Sigmoid colon (tissue), 7 donors: ENCODE measurements at places on chromosomes 13 and 19. TPM values are rescaled to one million over a fixed set of nuclear protein-coding genes. Genes with fewer than 3 reads are reported as not detected.

GRCh38 chr19:45599286-45599685, 2.7 kb downstream of the GPR4 start:
- no peak overlapping the region for H3K4me3 ChIP-seq
- H3K27ac ChIP-seq: peak overlapping the region; percentile 29
- no peaks in the 10 kb centered on the region for H3K36me3 ChIP-seq
- H3K27me3 ChIP-seq: peaks cover 70% of the 10 kb centered on the region
- no peaks in the 10 kb centered on the region for H3K4me1 ChIP-seq

DNA sequence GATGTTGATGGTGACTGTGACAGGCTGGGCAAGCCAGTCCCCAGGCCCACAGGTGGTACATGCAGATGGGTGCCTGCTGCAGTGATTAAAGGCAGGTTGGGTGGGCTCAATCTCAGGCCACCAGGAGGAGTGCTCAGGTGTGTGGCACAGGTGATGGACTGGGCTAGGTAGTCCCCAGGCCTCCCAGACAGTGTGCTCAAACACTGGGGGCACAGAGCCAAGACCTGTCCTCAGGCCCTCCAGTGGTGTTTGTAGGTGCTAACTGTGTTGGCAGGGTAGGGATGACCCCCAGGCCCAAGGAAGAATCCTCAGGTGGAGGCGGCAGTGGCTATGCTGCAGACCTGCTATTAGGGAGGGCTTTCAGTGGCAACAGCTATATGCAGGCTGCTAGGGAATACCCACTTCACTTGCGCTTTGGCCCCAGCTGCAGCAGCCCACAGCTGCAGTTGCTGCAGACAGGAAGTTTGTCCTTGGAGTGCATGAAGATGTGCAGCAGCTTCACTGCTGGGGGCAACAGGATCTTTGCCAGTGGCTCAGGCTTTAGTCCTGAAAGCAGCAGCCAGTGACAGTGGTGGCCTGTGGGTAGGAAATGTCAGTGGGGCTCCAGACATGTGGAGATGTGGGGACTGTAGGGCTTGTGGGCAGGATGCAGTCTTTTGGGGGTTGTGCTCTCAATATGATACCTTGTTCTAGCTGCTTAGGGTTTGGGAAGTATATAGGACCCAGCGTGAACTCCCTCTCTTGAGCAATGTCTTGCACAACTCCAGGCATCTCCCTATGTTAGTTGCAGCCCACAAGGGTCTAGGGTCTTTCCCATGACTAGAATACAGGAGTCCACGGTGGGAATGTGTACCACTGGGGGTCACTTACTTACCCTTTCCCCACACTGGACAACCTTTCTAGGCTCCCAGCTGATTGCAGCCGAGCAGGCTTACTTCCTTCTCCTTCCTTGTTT, 54.1 kb upstream of the MLNR start:
- no peak overlapping the region for H3K4me3 ChIP-seq
- H3K27me3 ChIP-seq: no peaks in the 10 kb centered on the region
- no peaks in the 10 kb centered on the region for H3K4me1 ChIP-seq
- H3K27ac ChIP-seq: no peak overlapping the region
- DNase-seq: no peak

GRCh38 chr13:74696148-74696922, 562.1 kb upstream of the KLF12 start:
- no peak overlapping the region for H3K27ac ChIP-seq
- no peak overlapping the region for H3K4me3 ChIP-seq
- H3K27me3 ChIP-seq: no peaks in the 10 kb centered on the region

DNA sequence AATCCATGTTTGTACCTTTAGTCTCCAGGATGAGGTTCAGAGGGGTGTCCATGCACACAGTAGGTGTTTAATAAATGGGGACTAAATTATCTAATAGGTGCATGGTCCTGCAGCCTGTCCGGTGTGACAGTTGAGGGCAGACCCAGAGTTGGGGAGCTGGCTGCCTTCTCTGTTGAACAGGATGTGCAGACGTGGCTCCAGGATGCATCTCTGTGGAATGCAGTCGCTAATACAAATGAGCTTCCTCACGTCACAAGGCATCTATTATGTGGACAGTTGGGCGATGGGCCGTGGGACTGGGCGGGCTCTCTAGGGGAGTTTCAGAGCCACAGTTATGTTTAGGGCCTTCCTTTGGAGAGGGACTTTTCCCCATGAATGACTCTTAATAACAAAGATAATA, 71.0 kb downstream of the SIPA1L3 start:
- DNase-seq: no peak
- no peak overlapping the region for H3K27ac ChIP-seq
- H3K27me3 ChIP-seq: no peaks in the 10 kb centered on the region
- no peaks in the 10 kb centered on the region for H3K36me3 ChIP-seq
- H3K4me3 ChIP-seq: no peak overlapping the region

- no peak for DNase-seq
- H3K4me1 ChIP-seq: no peaks in the 10 kb centered on the region
- no peaks in the 10 kb centered on the region for H3K27me3 ChIP-seq
- H3K4me3 ChIP-seq: no peak overlapping the region
- no peaks in the 10 kb centered on the region for H3K36me3 ChIP-seq
- H3K27ac ChIP-seq: no peak overlapping the region
These were observed 56.8 kb downstream of the POLR1D start for GRCh38 chr13:27678306-27679040.

DNA sequence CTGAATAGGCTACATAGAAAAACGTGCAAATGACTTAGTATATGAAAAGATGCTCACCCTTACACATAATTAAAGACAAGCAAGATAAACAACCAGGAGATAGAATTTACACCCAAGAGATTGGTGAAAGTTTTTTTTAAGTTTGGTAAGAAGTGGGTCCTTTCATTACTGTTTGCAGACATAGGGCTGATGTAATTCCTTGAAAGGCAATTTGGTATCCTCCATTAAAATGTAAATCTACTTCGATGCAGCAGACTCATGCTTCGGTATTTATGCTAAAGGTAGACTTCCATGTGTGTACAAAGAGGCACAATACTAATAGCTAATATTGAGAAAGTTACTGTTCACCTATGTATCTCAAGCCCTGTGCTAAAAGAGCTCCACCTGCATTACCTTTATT, 33.5 kb downstream of the CNMD start:
- no peak overlapping the region for H3K27ac ChIP-seq
- no peak overlapping the region for H3K4me3 ChIP-seq
- no peaks in the 10 kb centered on the region for H3K4me1 ChIP-seq
- no peak for DNase-seq

- H3K27me3 ChIP-seq: no peaks in the 10 kb centered on the region
- H3K36me3 ChIP-seq: no peaks in the 10 kb centered on the region
- DNase-seq: peak; percentile 79
- H3K4me3 ChIP-seq: no peak overlapping the region
These were observed 109.9 kb downstream of the OLFM4 start for GRCh38 chr13:53138376-53139036.

- H3K4me3 ChIP-seq: no peak overlapping the region
- no peaks in the 10 kb centered on the region for H3K4me1 ChIP-seq
- no peak for DNase-seq
- H3K27ac ChIP-seq: no peak overlapping the region
- no peaks in the 10 kb centered on the region for H3K27me3 ChIP-seq
These were observed 772.0 kb downstream of the DIAPH3 start for GRCh38 chr13:59391696-59392095.

GRCh38 chr13:97302611-97303010, 80.5 kb downstream of the MBNL2 start:
- no peak for DNase-seq
- H3K36me3 ChIP-seq: no peaks in the 10 kb centered on the region
- no peaks in the 10 kb centered on the region for H3K4me1 ChIP-seq
- H3K27ac ChIP-seq: peak overlapping the region; percentile 41

GRCh38 chr19:37946132-37946531, 39.1 kb downstream of the SIPA1L3 start:
- no peaks in the 10 kb centered on the region for H3K27me3 ChIP-seq
- H3K4me3 ChIP-seq: no peak overlapping the region
- DNase-seq: no peak
- H3K36me3 ChIP-seq: no peaks in the 10 kb centered on the region
- no peak overlapping the region for H3K27ac ChIP-seq
- H3K4me1 ChIP-seq: no peaks in the 10 kb centered on the region

DNA sequence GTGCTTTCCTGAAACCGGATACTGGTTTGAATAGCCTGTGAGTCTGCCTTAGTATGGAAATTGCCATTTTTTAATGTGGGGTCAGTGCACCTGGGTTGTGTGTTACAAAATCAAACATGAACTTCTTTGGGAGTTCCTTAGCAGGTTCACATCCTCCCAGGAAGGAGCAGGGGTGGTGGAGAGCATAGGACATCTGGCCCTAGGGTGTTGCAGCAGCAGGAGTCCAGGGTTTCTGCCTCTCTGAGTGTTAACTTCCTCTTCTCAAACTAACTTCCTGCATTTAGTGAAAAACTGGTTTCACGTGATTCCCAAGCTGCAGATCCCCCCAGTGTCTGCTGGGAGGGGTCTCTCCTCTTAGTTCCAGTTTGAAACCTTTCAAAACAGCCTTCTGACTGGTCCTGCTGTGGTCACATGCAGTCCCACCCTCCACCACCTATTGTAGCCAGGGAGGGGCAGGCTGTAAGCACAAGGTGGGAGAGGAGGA, 7.2 kb downstream of the RNASEH2B start:
- H3K4me1 ChIP-seq: no peaks in the 10 kb centered on the region
- no peaks in the 10 kb centered on the region for H3K27me3 ChIP-seq
- H3K27ac ChIP-seq: peak overlapping the region; percentile 36
- no peak for DNase-seq
- H3K36me3 ChIP-seq: no peaks in the 10 kb centered on the region
- H3K4me3 ChIP-seq: no peak overlapping the region

DNA sequence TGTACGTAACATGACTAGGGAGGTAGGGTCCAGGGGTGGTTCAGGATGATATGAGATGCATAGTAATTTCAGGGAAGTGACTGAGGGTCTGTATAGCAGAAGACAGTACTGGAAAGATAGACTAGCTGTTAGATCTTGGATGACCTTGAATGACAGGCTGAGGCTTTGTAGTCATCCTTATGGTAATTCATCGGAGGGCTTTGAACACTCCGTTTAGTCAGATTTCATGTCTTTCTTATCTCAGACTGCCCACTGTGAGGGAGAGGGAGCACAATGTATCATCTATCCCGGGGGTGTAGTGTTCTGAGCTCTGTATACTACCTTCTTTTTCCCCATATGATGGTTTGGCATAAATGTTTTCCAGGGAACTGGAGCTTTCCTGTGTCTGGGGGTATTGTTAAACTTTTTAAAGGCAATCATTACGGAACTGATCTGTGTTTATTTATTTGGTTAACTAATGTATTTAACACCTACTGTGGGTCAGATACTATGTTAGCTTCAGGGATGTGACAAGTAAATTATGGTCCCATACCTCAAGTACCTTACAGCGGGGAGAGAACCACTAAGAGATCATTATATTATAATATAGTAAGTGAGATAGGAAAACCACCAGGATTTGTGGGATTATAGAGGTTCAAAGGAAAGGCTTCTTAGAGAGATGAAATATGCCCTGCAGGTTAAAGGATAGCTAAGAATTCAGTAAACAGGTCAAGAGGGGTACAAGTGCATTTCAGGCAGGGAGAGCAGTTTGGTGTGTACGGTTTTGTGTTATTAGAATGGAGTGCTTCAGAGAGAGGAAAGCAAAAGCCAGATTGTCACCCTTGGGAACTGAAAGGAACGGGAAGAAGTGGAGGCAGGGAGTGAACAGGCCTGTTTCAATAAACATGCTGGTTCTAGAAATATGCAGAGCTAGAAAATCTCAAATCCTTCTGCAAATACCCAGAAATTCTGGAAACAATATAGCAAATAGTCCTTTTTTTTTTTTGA, 164.8 kb upstream of the KL start:
- no peak for DNase-seq
- H3K4me1 ChIP-seq: no peaks in the 10 kb centered on the region
- H3K27ac ChIP-seq: no peak overlapping the region
- H3K36me3 ChIP-seq: no peaks in the 10 kb centered on the region
- no peak overlapping the region for H3K4me3 ChIP-seq
- H3K27me3 ChIP-seq: no peaks in the 10 kb centered on the region

- no peaks in the 10 kb centered on the region for H3K27me3 ChIP-seq
- no peaks in the 10 kb centered on the region for H3K36me3 ChIP-seq
- no peak for DNase-seq
- no peak overlapping the region for H3K27ac ChIP-seq
- H3K4me1 ChIP-seq: no peaks in the 10 kb centered on the region
These were observed 1910.2 kb upstream of the PRR20A start for GRCh38 chr13:55230570-55230908.

DNA sequence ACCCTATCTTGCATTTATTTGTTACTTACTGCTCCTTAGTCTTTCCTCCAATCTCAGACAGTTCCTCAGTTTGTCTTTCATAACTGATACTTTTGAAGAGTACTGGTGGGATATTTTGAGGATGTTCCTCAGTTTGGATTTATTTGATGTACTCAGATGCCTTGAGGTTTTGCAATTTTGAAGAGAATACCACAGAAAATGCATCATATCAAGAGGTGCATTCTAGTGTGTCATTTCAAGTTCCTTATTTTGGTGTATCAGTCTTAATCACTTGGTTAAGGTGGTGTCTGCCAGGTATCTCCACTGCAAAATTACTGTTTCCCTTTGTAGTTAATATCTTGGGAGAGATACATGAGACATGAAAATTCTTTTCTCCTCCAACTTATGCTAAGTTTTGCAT, 75.1 kb downstream of the URI1 start:
- H3K4me3 ChIP-seq: no peak overlapping the region
- H3K4me1 ChIP-seq: no peaks in the 10 kb centered on the region
- peaks cover 21% of the 10 kb centered on the region for H3K36me3 ChIP-seq
- H3K27ac ChIP-seq: no peak overlapping the region

DNA sequence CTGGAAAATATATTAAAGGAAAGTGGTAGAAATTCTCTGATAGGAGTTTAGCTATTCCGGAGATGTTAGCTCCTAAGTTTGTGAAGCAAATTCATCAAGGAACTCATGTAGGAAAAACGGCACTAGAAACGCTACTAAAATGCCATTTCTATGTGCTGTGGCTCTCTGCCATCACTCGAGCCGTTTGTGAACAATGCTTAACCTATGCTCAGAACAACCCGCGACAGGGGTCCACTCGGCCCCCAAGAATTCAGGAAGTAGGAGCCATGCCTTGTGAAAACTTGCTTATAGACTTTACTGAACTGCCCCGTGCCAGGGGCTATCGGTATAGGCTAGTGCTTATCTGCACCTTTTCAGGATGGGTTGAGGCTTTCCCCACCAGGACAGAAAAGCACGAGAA, 14.2 kb upstream of the SLC15A1 start:
- H3K27me3 ChIP-seq: no peaks in the 10 kb centered on the region
- no peaks in the 10 kb centered on the region for H3K36me3 ChIP-seq
- no peak overlapping the region for H3K4me3 ChIP-seq
- no peak for DNase-seq

DNA sequence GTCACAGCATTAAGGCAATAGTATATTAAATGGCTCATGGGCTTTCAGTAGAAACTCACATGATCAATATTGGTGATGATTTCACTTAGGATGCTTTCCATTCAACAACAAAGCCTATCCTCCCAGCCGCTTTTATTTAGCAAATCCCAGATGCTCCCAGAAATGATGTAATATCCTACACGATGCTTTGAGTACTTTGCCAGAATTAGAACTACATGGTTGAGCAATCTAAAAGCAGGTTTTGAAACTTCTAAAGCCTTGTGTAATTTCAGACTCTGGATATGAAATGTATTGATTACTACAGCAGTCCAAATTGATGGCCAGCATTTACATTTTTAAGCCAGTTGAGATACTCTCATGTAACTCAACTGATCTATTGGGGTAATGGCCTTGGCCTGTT, 13.6 kb downstream of the DLEU7 start:
- DNase-seq: no peak
- H3K27me3 ChIP-seq: no peaks in the 10 kb centered on the region
- no peak overlapping the region for H3K27ac ChIP-seq
- no peak overlapping the region for H3K4me3 ChIP-seq
- no peaks in the 10 kb centered on the region for H3K36me3 ChIP-seq

C5AR1 gene
- total RNA-seq: 7.8 TPM

LILRB5 gene
- 8.4 TPM for total RNA-seq

COL4A1 gene
- 235 TPM for total RNA-seq

CILP2 gene
- total RNA-seq: not detected

IGFL1 gene
- not detected for total RNA-seq

KCNN1 gene
- 0.33 TPM for total RNA-seq
